IgD-negative memory B cell (primary cell): ENCODE measurements at places on chromosomes 3 and 15. TPM values are rescaled to one million over a fixed set of nuclear protein-coding genes. Genes with fewer than 3 reads are reported as not detected.

CDC25A gene
- not detected for polyA plus RNA-seq

SLC22A14 gene
- not detected for polyA plus RNA-seq

LRRK1 gene
- polyA plus RNA-seq, result 13.2 TPM

CLDN1 gene
- not detected for polyA plus RNA-seq

ANKDD1A gene
- 3.4 TPM for polyA plus RNA-seq

ADAMTS7 gene
- 0.04 TPM for polyA plus RNA-seq

CD200R1 gene
- 8.5 TPM for polyA plus RNA-seq

NRG4 gene
- polyA plus RNA-seq, result not detected

NCK1 gene
- polyA plus RNA-seq, result 31.9 TPM

TERC gene
- 0.78 TPM for polyA plus RNA-seq

TARS3 gene
- polyA plus RNA-seq, result 13.3 TPM

GOLGA6D gene
- not detected for polyA plus RNA-seq

KATNBL1 gene
- 51.6 TPM for polyA plus RNA-seq

FOXB1 gene
- not detected for polyA plus RNA-seq

SUMF1 gene
- 23.0 TPM for polyA plus RNA-seq

ZNF80 gene
- polyA plus RNA-seq, result not detected

FAIM gene
- polyA plus RNA-seq, result 14.3 TPM

ZNF385D gene
- polyA plus RNA-seq, result 0.24 TPM

PAK6 gene
- polyA plus RNA-seq, result not detected

SHF gene
- 0.85 TPM for polyA plus RNA-seq

TMEM212 gene
- not detected for polyA plus RNA-seq

RBP2 gene
- not detected for polyA plus RNA-seq

STRIT1 gene
- polyA plus RNA-seq, result not detected

IFT57 gene
- 138 TPM for polyA plus RNA-seq

PTX3 gene
- not detected for polyA plus RNA-seq

WNT7A gene
- polyA plus RNA-seq, result 0.23 TPM

CDCP1 gene
- polyA plus RNA-seq, result not detected

CEP19 gene
- 2.3 TPM for polyA plus RNA-seq

TRIM71 gene
- not detected for polyA plus RNA-seq

IL17RC gene
- 6.7 TPM for polyA plus RNA-seq

EPHA3 gene
- polyA plus RNA-seq, result not detected

ADCY5 gene
- polyA plus RNA-seq, result not detected

COL6A6 gene
- polyA plus RNA-seq, result not detected

C2CD4A gene
- not detected for polyA plus RNA-seq

VEPH1 gene
- not detected for polyA plus RNA-seq

LRRIQ4 gene
- not detected for polyA plus RNA-seq

RARB gene
- polyA plus RNA-seq, result 0.21 TPM

IL17RD gene
- not detected for polyA plus RNA-seq

GOLGA8T gene
- polyA plus RNA-seq, result not detected

CSK gene
- 214 TPM for polyA plus RNA-seq

GPR15 gene
- 3.1 TPM for polyA plus RNA-seq

C2CD4B gene
- not detected for polyA plus RNA-seq

ZWILCH gene
- 8.0 TPM for polyA plus RNA-seq

TIMP4 gene
- not detected for polyA plus RNA-seq

RHCG gene
- not detected for polyA plus RNA-seq

ST3GAL6 gene
- not detected for polyA plus RNA-seq

ASB14 gene
- polyA plus RNA-seq, result 0.53 TPM

NME9 gene
- polyA plus RNA-seq, result 0.29 TPM

FOXL2NB gene
- polyA plus RNA-seq, result not detected

NPAP1 gene
- polyA plus RNA-seq, result not detected

ZNF860 gene
- 27.7 TPM for polyA plus RNA-seq

PCOLCE2 gene
- polyA plus RNA-seq, result not detected

TMC3 gene
- 0.04 TPM for polyA plus RNA-seq

MELTF gene
- not detected for polyA plus RNA-seq

ALCAM gene
- 17.4 TPM for polyA plus RNA-seq

CCRL2 gene
- polyA plus RNA-seq, result 1.3 TPM

P2RY14 gene
- 4.8 TPM for polyA plus RNA-seq

SMARCC1 gene
- polyA plus RNA-seq, result 106 TPM

CTXN2 gene
- not detected for polyA plus RNA-seq

HYAL1 gene
- polyA plus RNA-seq, result 0.14 TPM
